IMR-90 (cell line): ENCODE measurements at places on chromosomes 6 and 20. TPM values are rescaled to one million over a fixed set of nuclear protein-coding genes. Genes with fewer than 3 reads are reported as not detected.

DNA sequence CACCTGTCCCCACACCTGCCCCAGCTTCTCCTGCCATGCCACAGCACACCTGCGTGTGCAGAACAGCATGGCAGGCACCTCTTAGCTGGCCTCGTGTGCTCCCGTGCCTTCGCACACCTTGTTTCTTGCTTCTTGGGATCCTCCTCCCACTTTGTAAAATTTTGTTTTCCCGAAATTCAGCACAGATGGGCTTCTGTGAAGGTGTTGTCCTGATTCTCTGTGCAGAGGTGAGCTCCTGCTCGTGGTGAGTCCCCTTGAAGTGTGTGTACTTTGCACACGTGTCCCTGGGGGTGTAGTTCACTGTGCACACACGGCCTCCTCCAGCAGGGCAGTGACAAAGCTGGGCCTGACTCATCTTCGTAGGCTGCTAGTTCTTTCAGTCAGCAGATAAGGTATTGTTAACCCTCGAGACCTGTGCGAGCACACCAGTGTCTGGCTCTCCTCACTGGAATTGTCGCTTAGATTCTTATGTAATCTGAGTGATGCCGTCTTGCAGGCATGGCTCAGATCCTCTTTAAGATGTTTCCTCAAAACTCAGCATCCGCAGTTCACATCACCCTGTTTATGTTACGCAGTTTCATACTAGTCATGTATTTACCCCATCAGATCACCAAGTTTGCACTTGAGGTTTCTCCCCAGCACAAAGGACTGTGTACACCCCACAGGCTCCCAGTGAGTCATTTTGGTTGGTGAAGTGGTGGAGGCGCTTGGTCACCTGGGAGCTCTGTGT is 77.7 kb downstream of the CDYL start:
- H3K27me3 ChIP-seq: no peaks in the 10 kb centered on the region
- peak; percentile 51 for DNase-seq
- 0 out of 2 replicates have a peak, but pooled peaks cover 2% of the 10 kb centered on the region for H3K36me3 ChIP-seq

DNA sequence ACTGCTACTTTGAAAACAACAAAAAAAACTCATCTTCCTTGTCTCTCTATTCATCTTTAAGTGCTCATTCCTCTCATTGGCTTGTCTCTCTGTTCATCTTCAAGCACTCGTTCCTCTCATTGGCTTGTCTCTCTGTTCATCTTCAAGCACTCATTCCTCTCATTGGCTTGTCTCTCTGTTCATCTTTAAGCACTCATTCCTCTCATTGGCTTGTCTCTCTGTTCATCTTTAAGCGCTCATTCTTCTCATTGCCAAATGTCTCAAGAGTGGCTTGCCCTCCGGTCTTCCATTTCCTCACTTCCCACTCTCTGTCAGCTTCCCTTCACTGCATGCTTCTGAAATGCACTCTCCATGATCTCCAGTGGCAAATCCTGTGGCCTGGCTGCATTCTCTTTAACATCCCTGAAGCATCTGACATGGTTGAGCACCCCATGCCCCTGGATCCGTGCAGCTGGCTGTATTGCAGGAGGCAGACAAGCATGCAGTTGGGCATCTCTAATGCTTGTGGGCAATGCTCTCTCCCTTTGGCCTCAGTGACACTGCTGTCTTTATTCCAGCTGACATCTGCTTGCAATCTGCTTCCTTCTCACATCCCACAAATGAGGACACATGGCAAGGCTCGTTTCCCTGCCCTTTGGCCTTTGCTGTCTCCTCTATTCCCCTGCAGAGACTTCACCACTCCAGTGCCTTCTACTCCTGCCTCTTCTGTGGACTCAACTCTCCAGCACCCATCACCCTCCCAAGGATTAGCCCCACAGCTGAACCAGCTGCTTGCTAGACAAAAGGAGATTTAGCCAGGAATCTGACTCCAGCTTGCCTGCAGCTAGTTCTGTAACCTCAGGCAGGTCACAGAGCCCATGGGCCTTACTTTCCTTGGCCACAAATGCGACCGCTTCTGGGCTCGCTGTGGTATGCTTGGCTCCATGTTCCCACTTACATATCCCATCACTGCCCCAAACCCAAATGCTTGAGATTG is 143.2 kb upstream of the SNX9 start:
- H3K4me1 ChIP-seq: peaks cover 4% of the 10 kb centered on the region; the same call in 1 of the 2 replicates
- H3K27me3 ChIP-seq: peaks cover 21% of the 10 kb centered on the region; the same call in 1 of the 2 replicates
- H3K36me3 ChIP-seq: no peaks in the 10 kb centered on the region
- H3K27ac ChIP-seq: no peak overlapping the region
- no peak overlapping the region for H3K4me3 ChIP-seq

GRCh38 chr6:98847779-98848538 is 13.6 kb downstream of the POU3F2 start:
- peaks cover 6% of the 10 kb centered on the region; the same call in 1 of the 2 replicates for H3K4me1 ChIP-seq
- peaks cover 58% of the 10 kb centered on the region for H3K27me3 ChIP-seq
- H3K36me3 ChIP-seq: no peaks in the 10 kb centered on the region
- no peak for DNase-seq

GRCh38 chr6:166046226-166046625 is 121.4 kb downstream of the TBXT start:
- peak; percentile 96 for DNase-seq
- H3K36me3 ChIP-seq: no peaks in the 10 kb centered on the region
- peaks cover 13% of the 10 kb centered on the region for H3K4me1 ChIP-seq
- no peak overlapping the region for H3K4me3 ChIP-seq

The ATXN1 gene
- 11.1 and 13.9 TPM in 2 replicates for total RNA-seq

GRCh38 chr20:3749087-3749688 is 16.7 kb downstream of the HSPA12B start:
- peaks cover 2% of the 10 kb centered on the region for H3K36me3 ChIP-seq
- DNase-seq: no peak
- H3K27ac ChIP-seq: no peak overlapping the region
- peaks cover 9% of the 10 kb centered on the region for H3K27me3 ChIP-seq
- no peaks in the 10 kb centered on the region for H3K4me1 ChIP-seq
- no peak overlapping the region for H3K4me3 ChIP-seq

DNA sequence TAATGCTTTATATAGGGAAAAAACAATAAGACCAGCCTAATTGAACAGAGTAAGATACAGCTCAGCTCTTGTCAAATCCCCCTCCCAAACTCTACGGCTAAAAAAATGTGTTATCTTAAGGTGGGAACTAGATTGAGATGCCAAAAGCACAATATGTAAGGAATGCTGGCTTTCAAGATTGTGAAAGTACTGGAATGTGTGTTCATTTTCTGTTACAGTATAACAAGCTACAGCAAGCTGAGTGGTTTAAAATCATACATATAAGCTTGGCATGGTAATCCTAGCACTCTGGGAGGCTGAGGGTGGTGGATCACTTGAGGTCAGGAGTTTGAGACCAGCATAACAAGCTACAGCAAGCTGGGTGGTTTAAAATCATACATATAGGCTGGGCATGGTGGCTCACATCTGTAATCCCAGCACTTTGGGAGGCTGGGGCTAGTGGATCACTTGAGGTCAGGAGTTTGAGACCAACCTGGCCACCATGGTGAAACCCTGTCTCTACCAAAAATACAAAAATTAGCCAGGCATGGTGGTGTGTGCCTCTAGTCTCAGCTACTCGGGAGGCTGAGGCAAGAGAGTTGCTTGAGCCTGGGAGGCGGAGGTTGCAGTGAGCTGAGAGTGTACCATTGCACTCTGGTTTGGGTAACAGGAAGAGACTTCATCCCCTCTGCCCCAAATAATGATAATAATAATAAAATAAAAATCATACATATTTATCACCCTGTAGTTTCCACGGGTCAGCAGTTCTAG is 297.7 kb downstream of the DOK5 start:
- no peak for DNase-seq
- no peaks in the 10 kb centered on the region for H3K4me1 ChIP-seq
- H3K27ac ChIP-seq: no peak overlapping the region
- no peaks in the 10 kb centered on the region for H3K27me3 ChIP-seq
- H3K36me3 ChIP-seq: no peaks in the 10 kb centered on the region
- no peak overlapping the region for H3K4me3 ChIP-seq

DNA sequence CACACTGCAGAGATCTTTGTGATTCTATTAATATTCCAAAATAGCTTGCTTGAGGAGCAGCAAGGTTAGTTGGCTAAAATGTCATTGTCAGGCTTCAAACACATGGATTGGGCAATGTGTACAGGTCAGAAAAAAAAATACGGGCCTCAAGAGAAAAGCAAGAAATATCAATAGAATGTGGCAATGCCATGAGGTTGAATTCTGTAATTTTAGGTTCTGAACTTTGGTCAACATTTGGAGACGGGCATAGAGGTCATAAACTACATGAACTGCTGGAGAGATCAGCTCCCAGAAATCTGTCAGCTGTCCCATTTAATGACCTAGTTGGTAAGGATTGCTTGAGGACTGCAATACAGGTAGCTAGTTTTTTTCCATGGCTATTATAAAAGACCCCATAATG is 445.8 kb downstream of the HTR1B start:
- no peaks in the 10 kb centered on the region for H3K36me3 ChIP-seq
- no peak overlapping the region for H3K4me3 ChIP-seq
- DNase-seq: no peak
- no peaks in the 10 kb centered on the region for H3K27me3 ChIP-seq
- H3K4me1 ChIP-seq: no peaks in the 10 kb centered on the region

DNA sequence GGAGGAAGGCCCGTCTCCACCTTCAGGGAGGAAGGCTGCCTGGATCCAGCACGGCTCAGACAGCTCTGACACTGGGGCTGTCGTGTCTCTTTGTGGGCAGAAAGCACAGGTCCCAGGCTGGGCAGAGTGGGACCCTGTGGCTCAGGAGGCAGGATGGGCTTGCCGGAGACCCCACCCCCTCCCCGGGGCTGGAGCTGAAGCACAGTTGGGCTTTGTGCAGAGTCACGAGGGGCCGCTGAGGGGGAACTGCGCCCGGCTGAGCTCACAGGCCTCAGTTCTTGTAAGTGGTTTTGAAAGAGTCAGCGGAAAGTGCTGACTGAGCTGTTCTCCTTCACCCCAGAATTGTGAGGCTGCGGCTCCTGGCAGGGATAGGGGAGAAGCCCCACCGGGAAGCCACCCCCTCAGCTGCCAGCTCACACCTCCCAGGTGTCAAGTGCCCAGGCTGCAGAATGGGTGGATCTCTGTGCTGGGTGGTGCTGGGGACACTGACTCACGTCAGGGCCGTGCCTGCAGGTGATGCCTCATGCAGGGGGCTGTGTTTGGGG is 145.5 kb upstream of the RNF24 start:
- DNase-seq: peak; percentile 54
- H3K27ac ChIP-seq: peak overlapping the region; percentile 39
- no peaks in the 10 kb centered on the region for H3K27me3 ChIP-seq
- peaks cover 1% of the 10 kb centered on the region; the same call in 1 of the 2 replicates for H3K36me3 ChIP-seq

DNA sequence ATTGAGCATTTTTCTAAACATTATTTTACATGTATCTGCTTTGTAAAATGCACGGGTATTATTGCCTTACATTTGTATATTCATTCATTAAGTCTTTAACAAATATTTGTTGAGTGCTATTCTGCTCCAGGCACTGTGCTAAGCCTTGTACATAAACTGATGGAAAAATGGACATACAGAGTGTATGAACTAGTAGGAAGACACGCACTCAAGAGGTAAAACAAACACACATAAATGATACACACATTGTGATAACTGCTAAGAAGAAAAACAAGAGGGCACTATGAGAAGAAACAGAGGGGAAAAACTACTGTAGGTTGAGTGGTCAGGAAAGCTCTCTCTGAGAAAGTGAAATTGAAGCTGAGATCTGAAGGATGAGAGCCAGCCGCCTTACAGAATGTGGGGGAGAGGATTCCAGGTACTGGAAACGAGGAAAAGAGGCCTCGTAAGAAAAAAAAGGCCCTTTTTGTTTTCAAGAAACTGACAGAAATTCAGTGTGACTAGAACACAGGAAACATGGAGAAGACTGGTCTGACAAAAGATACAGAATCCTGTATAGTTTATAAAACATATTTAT is 117.5 kb downstream of the EYA4 start:
- no peak overlapping the region for H3K27ac ChIP-seq
- no peaks in the 10 kb centered on the region for H3K27me3 ChIP-seq
- H3K4me1 ChIP-seq: peaks cover 5% of the 10 kb centered on the region
- H3K36me3 ChIP-seq: no peaks in the 10 kb centered on the region

The LY86 gene
- not detected in 2 replicates for total RNA-seq

- H3K27ac ChIP-seq: peak overlapping the region; percentile 97
- DNase-seq: peak; percentile 80
- peaks cover 22% of the 10 kb centered on the region for H3K4me1 ChIP-seq
- 0 out of 2 replicates have a peak, but pooled peaks cover 2% of the 10 kb centered on the region for H3K36me3 ChIP-seq
- H3K4me3 ChIP-seq: peak overlapping the region; percentile 41; the same call in 1 of the 2 replicates
These were observed 2.1 kb downstream of the TSPYL4 start for GRCh38 chr6:116251568-116252384.

DNA sequence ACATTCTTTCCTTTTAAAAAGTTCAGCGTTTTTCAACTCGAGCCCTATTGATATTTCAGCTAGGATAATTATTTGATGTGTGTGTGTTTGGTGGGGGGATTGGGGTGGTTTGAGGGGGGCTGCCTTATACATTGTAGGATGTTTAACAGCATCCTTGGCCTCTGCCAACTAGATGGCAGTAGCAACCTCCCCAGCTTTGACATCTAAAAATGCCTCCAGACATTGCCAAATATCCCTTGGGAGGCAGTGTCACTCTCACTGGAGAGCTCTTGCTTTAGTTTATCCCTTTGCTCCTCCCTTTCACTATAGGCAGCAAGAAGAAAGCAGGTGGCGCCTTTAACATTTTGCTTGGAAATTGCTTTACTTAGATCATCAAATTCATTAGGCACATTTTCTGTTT is 14.6 kb upstream of the TP53TG5 start:
- no peaks in the 10 kb centered on the region for H3K4me1 ChIP-seq
- no peaks in the 10 kb centered on the region for H3K27me3 ChIP-seq
- no peak overlapping the region for H3K27ac ChIP-seq

GRCh38 chr6:133594652-133595110 is 294.2 kb upstream of the TCF21 start:
- H3K27ac ChIP-seq: peak overlapping the region; percentile 71; the same call in 1 of the 2 replicates
- no peaks in the 10 kb centered on the region for H3K27me3 ChIP-seq
- no peaks in the 10 kb centered on the region for H3K36me3 ChIP-seq
- H3K4me1 ChIP-seq: peaks cover 12% of the 10 kb centered on the region
- no peak overlapping the region for H3K4me3 ChIP-seq
- DNase-seq: peak; percentile 34

DNA sequence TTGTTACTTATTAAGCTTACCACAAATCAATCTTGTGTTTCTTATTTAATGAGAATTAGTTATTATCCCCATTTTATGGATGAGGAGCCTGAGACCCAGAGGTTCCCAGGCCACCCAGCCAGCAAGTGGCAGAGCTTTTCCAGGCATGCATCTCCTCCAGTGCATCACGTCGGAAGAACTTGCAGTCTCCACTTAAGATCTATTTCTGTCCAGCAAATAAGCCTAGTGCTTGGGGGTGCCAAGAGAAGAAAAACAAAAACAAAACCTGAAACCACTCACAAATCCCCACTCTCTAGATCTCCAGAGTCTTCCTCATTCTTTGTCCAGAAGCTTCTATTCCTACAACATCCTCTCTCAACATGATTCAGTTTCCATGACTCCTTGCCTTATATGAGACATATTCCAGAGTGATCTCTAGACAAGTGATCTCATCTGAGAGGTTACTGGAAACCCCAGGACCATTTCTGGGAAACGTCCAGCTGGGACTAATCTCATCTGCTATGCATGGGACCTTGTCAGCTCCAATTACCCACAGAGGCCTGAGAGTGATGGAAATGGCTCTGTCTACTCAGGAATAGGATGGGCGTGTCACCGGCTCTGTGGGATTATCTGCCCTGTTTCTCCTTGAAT is 4.1 kb downstream of the GUCA1B start:
- no peaks in the 10 kb centered on the region for H3K36me3 ChIP-seq
- DNase-seq: peak; percentile 92
- no peaks in the 10 kb centered on the region; the same call in 1 of the 2 replicates for H3K27me3 ChIP-seq
- H3K27ac ChIP-seq: peak overlapping the region; percentile 24; the same call in 1 of the 2 replicates
